ENCODE measurements at places on chromosomes 16 and 17.

- H3K36me3 ChIP-seq, result no peaks in the 10 kb centered on the region
- peak; percentile 93 for DNase-seq
- H3K4me3 ChIP-seq, result peak overlapping the region; percentile 87
- peak overlapping the region; percentile 82 for H3K27ac ChIP-seq
Measured at GRCh38 chr16:3158510-3159314, 23.9 kb downstream of the ZNF213 start.

- no peaks in the 10 kb centered on the region for H3K36me3 ChIP-seq
- H3K27me3 ChIP-seq, result peaks cover 9% of the 10 kb centered on the region
- peaks cover 17% of the 10 kb centered on the region for H3K4me1 ChIP-seq
Measured at GRCh38 chr17:40058186-40058784, 4.1 kb upstream of the MED24 start.

DNA sequence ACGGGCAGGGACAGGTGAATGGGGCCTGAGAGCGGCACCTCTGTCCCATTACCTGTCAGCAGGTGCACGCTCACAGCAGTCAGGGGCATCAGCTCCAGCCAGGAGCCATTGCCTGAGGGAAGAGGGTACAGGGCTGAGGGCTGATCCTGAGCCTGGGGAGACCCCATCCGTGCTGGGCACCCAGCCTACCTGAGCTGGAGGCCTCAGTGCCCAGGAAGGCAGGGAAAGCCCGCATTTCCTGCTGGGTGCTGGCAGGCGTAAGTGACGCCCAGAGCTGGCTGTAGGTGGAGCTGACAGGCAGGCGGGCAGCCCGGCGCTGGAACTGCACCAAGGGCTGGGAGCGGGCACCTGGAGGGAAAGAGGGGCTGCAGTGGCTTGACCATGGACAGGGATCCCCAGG, 7.4 kb downstream of the FAM171A2 start:
- H3K4me1 ChIP-seq, result peaks cover 3% of the 10 kb centered on the region
- H3K27ac ChIP-seq, result no peak overlapping the region
- H3K27me3 ChIP-seq, result no peaks in the 10 kb centered on the region
- no peaks in the 10 kb centered on the region for H3K36me3 ChIP-seq
- DNase-seq, result no peak

- DNase-seq, result no peak
- no peaks in the 10 kb centered on the region for H3K36me3 ChIP-seq
- peaks cover 9% of the 10 kb centered on the region for H3K4me1 ChIP-seq
- peaks cover 7% of the 10 kb centered on the region for H3K27me3 ChIP-seq
- H3K4me3 ChIP-seq, result no peak overlapping the region
Measured at GRCh38 chr17:78924481-78925151, 571 bp downstream of the TIMP2 start.

DNA sequence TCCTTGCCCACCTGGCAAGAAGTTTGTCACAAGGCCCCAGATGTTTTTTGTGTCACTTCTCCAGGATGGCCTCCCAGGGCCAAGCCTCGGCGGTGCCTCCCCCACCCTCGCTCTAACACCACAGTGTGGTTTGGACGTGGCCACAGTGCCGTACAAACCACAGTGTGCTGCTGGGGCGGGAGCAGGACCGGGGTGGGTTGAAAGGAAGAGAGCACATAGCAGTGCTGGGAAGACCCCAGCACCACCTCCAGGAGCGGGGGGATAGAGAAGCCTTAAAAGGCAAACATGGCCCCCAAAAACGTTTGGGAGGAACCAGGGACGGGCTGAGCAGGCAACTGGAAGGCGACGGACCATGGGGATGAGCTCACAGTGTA, 5.0 kb upstream of the BCL6B start:
- no peak overlapping the region for H3K4me3 ChIP-seq
- no peak overlapping the region for H3K27ac ChIP-seq
- H3K4me1 ChIP-seq, result peaks cover 57% of the 10 kb centered on the region
- H3K36me3 ChIP-seq, result no peaks in the 10 kb centered on the region

DNA sequence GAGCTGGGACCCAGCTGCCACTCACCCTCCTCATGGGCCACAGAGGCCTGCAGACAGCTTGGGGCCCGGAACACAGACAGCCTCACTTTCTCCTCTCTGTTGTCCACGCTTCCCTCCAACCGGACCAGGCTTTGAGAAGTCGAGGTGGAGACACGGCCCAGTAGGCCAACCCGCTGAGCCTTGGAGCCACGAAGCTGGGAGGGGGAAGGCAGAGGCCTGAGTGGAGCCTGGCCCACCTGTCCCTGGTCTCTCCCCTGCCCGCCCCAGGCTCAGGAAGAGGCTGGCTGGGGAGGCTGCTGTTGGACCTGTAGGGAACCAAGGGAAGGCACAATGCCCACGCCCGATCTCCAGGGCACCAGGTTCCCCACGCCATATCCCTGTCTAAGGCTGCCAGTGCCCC, 48.1 kb downstream of the RMI2 start:
- no peak overlapping the region for H3K4me3 ChIP-seq
- no peaks in the 10 kb centered on the region for H3K4me1 ChIP-seq
- H3K27me3 ChIP-seq, result no peaks in the 10 kb centered on the region
- H3K27ac ChIP-seq, result no peak overlapping the region
- H3K36me3 ChIP-seq, result no peaks in the 10 kb centered on the region
- DNase-seq, result no peak

- no peaks in the 10 kb centered on the region for H3K27me3 ChIP-seq
- no peak for DNase-seq
- no peaks in the 10 kb centered on the region for H3K36me3 ChIP-seq
- no peak overlapping the region for H3K4me3 ChIP-seq
- no peak overlapping the region for H3K27ac ChIP-seq
Measured at GRCh38 chr16:48081656-48082055, 74.1 kb downstream of the ABCC12 start.

DNA sequence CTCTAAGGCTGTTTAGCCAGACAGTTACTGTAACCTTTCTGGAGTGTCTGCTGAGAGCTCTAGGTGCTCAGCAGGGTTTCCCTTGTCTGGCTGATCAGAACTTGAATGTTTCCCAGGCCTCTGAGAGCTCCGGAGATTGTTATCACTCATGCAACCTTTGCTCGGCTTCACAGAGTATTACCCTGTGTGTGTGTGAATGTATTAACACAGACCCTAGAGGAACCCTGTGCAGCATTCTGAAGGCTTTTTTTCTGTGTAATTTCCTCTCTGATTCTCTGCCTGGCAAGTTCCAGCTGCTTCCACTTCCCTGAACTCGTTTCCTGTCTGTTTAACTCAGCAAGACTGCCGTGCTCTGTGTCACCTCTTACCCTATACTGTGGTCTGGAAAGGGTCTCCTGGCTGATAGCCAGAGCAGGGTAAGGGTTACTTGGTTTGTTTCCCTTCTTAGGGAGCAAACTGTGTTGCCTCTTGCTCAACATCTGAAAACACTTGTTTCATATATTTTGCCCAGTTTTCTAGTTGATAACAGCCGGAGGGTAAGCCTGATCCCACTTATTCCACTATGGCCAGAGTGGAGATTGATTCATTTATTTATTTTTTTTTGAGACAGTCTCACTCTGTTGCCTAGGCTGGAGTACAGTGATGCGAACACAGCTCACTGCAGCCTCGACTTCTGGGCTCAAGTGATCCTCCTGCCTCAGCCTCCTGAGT, 21.7 kb downstream of the PRMT7 start:
- no peak overlapping the region for H3K4me3 ChIP-seq
- DNase-seq, result no peak
- no peaks in the 10 kb centered on the region for H3K27me3 ChIP-seq
- H3K27ac ChIP-seq, result no peak overlapping the region
- H3K36me3 ChIP-seq, result peaks cover 8% of the 10 kb centered on the region
- peaks cover 12% of the 10 kb centered on the region for H3K4me1 ChIP-seq

GRCh38 chr17:55561973-55562495, 50.8 kb upstream of the SMIM36 start:
- no peak for DNase-seq
- no peaks in the 10 kb centered on the region for H3K4me1 ChIP-seq
- H3K27me3 ChIP-seq, result no peaks in the 10 kb centered on the region
- H3K36me3 ChIP-seq, result no peaks in the 10 kb centered on the region
- no peak overlapping the region for H3K27ac ChIP-seq

DNA sequence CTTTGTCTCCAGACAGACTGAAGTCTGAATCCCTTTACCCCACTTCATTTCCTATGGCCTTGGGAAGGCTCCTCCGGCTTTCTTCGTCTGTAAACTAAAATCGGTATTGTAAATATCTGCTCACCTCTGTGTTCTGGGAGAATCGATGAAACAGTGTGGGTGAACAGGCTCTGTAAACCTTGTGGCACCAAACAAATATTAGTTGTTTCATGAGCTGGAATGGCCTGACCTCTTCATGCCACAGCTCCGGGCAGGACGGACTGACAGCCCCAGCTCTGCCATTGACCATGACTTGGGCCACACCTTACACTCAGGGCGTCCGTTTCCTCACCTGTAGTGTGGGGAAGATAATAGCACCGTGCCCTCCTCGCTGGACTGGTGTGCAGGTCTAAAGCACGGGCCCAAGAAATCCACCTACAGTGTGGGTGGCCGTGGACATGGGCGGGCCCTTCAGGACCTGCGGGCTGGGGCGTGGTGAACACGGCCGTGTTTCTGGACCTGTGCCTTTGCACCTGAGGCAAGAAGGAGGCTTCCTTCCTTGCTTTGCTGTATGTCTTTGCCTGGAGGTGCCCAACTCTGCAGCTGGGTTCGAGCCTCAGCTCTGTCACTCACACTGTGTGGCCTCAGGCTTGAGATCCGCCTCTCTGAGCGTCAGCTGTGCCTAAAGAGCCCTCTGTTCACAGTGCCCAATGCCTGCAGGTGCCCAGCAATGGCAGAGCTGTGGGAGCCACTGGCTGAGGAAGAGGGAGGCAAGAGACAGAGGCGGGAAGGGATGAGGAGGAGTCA, 6.1 kb upstream of the OSGIN1 start:
- H3K36me3 ChIP-seq, result no peaks in the 10 kb centered on the region
- no peak for DNase-seq
- H3K27me3 ChIP-seq, result no peaks in the 10 kb centered on the region
- H3K4me1 ChIP-seq, result no peaks in the 10 kb centered on the region
- no peak overlapping the region for H3K4me3 ChIP-seq
- no peak overlapping the region for H3K27ac ChIP-seq

GRCh38 chr17:56883616-56884015, 30.2 kb downstream of the TRIM25 start:
- DNase-seq, result no peak
- H3K4me1 ChIP-seq, result no peaks in the 10 kb centered on the region
- no peaks in the 10 kb centered on the region for H3K36me3 ChIP-seq
- H3K27ac ChIP-seq, result no peak overlapping the region
- H3K4me3 ChIP-seq, result no peak overlapping the region

GRCh38 chr16:47387026-47387734, 73.7 kb downstream of the ITFG1 start:
- H3K4me3 ChIP-seq, result no peak overlapping the region
- no peaks in the 10 kb centered on the region for H3K36me3 ChIP-seq
- H3K27me3 ChIP-seq, result no peaks in the 10 kb centered on the region
- no peak overlapping the region for H3K27ac ChIP-seq

DNA sequence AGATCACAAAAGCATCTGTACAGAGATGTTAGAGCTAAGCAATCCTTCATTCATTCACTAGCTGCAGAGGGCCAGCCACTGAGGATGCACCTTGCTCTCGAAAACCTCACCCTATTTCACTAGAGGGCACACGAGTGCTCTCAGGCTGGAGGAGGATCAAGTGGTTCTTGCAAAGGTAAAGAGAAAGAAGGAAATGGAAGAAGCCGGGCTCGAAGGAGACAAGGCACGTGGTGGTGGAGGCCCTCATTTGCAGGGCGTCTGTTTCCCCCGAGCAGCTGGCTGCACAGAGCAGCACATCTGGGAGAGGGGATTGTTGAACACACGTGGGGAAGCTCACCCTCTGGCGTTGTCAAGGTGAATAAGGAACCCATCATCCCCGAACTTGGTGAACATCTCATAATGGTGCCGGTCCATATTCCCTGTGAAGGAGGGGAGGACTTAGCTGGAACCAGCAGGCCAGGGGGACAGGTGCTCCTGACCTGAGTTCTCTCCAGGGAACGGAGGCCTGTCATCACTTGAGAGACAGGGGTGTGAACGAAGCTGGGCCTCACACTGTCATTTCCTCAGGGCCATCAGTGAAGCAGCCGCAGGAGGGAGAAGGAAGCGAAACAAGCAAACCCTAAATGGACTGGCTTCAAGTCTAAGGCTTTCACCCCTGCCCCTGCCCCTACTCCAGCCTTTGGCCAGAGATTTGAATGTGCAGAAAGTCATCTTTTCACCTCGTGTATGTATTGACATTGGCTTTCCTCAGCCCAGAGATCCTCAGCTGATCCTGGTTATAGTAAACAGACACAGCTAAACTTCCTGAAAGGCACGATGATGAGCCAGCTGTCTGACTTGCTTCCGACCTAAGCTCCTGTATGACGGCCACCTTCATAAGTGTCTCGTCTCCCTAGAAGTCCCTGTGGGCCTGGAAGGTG, 27.6 kb downstream of the PRKAR1A start:
- H3K36me3 ChIP-seq, result peaks cover 9% of the 10 kb centered on the region
- no peaks in the 10 kb centered on the region for H3K4me1 ChIP-seq
- H3K27me3 ChIP-seq, result no peaks in the 10 kb centered on the region

GRCh38 chr16:62177351-62178203, 141.3 kb upstream of the CDH8 start:
- H3K4me3 ChIP-seq, result no peak overlapping the region
- H3K27me3 ChIP-seq, result no peaks in the 10 kb centered on the region
- no peaks in the 10 kb centered on the region for H3K4me1 ChIP-seq
- DNase-seq, result no peak
- H3K36me3 ChIP-seq, result no peaks in the 10 kb centered on the region
- H3K27ac ChIP-seq, result no peak overlapping the region

DNA sequence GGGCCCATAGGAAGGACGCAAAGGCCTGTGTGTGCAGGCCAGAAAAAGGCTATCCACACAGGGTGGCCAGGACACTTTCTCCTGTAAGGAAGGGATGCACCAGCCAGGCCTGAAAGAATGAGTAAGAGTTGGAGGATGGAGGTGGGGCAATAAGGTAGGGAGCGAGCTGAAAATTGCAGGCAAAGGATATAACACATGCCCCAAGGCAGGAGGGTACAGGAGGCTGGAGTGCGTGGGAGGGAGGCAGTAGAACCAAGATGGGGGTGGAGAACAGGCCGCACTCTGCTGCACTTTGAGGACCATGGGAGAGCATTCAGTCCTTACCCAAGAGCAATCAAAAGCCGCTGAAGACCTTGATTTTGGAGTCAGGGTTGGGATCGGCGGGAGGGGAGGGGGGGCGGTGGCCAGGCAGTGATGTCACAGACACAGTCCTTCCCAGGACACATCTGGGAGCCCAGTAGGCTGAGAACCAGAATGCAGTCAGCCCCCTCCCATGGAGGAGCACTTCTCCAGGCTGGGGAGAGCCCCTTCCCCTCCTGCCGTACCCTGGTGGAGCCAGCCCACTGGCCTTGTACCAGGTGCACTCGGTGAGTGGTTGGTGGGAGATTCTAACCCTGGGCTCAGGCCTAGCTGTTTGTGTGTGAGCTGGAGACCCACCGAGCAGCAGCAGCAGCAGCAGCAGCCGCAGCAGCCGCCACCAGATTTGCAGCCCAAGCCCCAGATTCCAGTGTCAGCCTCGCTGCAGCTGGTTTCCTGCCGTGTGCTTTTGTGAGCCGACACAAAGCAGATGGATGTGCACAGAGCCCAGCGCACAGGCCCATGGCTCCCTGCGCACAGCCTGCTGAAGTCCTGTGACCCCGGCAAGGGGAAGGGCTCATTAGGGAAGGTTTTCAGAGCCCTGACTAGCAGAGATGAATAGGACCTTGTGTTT, 17.5 kb downstream of the ANKRD40 start:
- H3K4me3 ChIP-seq, result no peak overlapping the region
- peaks cover 17% of the 10 kb centered on the region for H3K36me3 ChIP-seq
- no peaks in the 10 kb centered on the region for H3K27me3 ChIP-seq
- no peak for DNase-seq
- no peaks in the 10 kb centered on the region for H3K4me1 ChIP-seq

GRCh38 chr17:38577244-38577643, 28.5 kb downstream of the SRCIN1 start:
- H3K36me3 ChIP-seq, result no peaks in the 10 kb centered on the region
- no peak overlapping the region for H3K27ac ChIP-seq
- DNase-seq, result no peak
- no peak overlapping the region for H3K4me3 ChIP-seq
